ENCODE measurements at places on chromosomes 11 and 22.
A peak's percentile ranks its signal among the peaks of the same experiment; 100 is the strongest.

- DNase-seq = no peak
Observed at GRCh38 chr11:88169881-88170280, 5.4 kb downstream of the RAB38 start.

DNA sequence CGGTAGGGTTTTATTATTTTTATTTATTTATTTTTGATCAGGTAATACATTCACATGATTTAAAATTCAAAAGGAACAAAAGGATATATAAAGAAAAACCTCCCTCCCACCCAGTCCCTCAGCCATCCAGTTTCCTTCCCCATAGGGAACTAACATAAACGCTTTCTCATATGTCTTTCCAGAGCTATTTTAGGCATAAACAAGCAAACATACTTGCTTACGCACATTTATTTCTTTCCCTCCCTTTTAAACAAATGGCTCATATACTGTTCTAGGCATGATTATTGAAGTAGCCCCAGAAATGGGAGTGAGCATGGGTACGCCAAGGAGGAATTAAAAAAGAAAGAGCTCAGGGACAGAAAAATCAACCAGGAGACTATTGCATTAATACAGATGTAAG is 63.7 kb downstream of the LIF start:
- DNase-seq = no peak

DNA sequence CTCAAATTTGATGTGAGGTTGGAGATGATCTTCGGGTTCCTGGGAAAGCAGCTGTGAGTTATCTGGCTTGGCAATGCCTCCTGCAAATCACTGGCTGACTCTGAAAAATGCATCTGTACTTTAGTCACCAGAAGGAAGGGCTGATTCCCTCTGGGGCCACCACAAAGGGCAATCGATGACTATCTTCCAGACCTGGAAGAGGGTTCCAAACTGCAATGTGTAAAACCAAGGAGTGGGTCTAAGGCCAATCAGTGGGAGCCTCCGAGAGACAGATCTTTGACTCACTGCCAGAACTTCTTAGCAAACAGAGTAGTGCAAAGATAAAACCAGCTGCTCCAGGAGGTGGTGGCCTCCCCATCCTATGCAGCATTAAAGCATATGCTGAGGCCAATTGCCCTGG is 29.1 kb upstream of the PAK1 start:
- DNase-seq = no peak

GRCh38 chr11:88439356-88439755 is 101.8 kb upstream of the CTSC start:
- no peak for DNase-seq

- peak; percentile 67 for DNase-seq
Observed at GRCh38 chr22:18091916-18092526, 14.2 kb downstream of the PEX26 start.

GRCh38 chr11:57787006-57787604 is 25.5 kb downstream of the CTNND1 start:
- DNase-seq = no peak

DNA sequence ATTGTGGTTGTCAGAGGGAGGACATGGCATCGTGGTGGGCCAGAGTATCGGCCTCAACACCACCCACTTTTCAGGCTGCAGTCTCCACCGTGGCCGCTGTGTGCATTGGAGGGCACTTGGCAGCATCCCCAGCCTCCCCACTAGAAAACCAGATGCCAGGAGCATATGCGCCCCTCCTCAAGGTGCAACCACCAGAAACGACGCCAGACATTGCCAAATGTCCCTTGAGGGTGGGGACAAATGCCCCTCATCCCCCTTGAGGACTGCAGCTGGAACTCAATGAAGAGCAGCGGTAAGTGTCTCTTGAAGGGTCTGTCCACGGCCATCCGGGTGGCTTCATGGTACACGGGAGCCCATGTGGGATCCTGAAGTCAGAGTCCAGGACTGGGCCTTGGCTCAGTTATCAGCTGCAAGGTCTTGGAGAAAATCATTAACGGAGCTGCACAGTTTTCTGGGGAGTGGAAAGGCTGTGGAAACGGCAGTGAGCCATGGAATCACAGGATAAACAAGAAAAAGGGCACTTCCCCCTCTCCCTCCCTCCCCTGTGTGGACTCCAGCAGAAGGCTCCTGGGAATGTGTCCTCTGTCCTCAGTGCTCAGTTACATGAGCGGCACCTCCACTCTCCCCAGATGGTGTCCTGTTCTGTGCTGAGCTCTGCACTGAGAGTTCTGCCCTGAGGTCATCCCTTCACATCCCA is 324.4 kb upstream of the B3GAT1 start:
- DNase-seq = no peak

- DNase-seq = no peak
Observed at GRCh38 chr22:21887841-21888240, 20.4 kb upstream of the MAPK1 start.

DNA sequence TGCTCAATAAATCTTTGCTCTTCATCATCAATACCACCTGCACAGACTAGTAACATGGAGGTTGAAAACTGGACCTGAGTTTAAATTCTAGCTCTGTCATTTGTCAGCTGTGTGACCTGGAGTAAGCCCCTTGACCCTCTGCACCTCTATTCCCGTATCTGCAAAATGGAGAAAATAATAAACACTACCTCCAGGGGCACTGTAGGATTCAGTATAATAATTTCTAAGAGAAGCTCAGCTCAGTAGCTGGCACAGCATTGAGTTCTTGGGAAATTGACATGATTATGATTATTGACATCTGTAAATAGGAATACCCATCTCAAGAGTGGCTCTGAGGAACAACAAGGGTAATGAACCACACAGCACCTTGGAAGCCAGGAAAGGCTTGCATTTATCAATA is 78.4 kb downstream of the MN1 start:
- DNase-seq = no peak

GRCh38 chr22:41917903-41918791 is 3.3 kb upstream of the SHISA8 start:
- no peak for DNase-seq

DNA sequence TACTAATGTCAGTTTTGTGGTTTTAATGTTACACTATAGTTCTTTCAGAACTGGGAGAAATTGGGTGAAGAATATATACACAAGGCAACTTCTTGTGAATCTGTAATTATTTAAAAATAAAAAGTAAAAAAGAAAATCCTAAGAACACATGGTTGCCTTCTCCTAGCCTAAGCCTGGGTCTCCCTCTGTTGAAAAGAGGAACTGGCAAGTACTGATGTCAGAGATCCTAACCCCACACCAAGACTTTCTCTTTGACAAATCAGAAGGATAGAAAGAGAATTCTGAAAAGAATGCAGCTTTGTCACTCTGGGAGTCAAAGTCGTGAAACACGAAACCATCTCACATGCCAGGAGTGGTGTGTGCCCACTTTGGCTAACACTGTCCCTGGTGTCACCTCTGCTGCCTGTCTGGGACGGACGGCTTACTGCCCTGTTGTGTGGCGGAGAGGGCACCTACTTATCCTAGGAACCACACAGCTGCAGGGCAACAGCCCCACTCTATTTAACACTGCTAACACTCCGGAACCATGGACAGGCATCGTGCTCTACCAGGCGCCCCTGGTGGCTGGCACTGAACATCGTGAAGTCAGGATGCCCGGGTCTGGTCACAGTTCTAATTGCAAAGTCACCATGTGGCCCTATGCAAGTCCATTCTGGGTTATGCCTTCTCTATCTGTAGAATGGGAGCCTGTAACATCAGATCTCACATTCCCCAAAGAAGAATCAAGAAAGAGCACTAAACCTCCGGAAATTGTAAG is 108.7 kb upstream of the CD82 start:
- DNase-seq = no peak

DNA sequence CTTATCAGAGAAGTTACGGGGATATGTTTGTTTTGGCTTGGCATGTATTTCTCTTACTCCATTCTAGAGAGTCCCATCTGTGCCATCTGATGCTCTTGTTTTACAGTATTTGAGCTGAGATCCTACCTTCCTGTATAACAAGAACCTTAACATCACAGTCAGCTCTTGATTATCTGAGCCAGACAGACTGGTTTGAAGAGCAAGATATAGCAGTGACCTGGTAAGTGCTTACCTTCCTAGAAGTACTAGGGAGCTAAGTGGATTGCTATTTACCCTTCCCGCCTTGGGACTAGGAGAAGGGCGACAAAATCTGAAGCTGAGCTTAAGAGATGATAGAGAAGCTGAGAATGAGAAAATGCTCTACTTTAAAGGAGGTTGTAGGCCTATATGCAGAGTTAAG is 235.3 kb downstream of the CSNK2A3 start:
- DNase-seq = no peak

GRCh38 chr11:32176223-32176934 is 85.5 kb downstream of the RCN1 start:
- peak; percentile 59 for DNase-seq

DNA sequence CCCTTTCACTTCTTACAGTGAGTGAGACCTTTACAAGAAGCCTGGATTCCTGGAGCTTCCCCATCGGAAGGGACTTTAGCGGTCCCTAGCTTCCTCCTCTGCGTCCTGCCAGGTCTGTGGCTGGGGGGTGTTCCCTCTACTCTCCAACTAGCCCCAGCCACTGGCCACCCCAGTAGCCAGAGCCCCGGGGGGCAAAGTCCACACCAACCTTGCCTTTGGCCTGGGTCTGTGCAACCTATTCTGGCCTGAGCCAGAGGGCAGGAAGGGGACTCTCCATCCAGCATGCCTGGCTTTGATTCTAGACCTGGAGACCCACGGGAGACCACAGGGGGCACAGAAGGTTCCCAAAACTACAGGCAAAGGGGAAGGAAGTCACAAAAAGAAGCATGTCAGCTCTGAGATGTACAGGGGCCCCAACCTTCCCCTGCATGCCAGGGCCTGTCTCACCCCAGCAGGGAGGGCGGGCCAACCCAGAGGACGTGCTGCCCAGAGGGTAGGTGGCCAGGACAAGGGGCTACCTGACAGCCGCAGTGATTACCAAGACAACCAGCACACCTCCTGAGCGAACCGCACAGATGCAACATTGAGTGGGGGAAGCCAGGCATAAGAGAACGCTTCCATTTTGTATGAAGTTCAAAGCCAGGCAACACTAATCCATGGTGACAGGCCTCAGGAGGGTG is 52.4 kb downstream of the DSCAML1 start:
- DNase-seq = no peak

Measured in right kidney (tissue), 9 donors.